ENCODE measurements at places on chromosomes 6 and 20.

GRCh38 chr6:40559056-40559455 is 28.1 kb downstream of the LRFN2 start:
- DNase-seq = no peak

DNA sequence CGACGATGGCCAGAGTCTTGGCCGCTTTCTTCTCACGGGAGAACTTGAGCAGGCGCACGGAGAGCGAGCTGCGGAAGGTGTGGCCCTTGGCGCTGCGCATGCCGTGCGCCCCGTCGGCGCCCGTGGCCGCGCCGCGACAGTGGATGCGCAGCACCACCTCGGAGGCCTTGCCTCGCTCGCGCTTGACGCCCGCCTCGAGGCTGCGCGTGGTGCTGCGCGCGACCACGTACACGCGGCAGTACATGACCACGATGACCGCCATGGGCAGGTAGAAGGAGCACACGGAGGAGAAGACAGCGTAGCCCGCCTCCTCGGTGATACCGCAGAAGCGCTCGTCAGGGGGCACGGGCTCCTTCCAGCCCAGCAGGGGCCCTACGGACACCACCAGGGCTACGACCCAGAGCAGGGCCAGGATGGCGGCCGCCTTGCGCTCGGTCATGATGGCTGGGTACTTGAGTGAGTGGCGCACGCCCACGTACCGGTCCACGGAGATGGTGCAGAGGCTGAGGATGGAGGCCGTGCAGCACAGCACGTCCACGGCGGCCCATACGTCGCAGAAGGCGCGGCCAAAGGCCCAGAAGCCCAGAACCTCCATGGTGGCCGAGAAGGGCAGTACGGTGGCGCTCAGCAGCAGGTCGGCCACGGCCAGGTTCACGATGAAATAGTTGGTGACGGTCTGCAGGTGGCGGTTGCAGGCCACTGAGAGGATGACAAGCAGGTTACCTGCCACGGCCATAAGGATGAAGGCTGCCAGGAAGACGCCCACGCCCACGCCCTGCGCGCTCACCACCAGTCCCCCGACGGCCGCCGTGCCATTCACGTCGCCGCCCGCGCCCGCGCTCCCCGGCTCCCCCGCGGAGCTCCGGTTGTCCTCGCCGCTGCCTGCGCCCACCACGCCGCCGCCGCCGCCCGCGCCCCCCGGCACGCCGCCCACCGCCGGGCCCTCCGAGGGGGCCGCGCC is 232.8 kb upstream of the RNF24 start:
- no peak for DNase-seq

DNA sequence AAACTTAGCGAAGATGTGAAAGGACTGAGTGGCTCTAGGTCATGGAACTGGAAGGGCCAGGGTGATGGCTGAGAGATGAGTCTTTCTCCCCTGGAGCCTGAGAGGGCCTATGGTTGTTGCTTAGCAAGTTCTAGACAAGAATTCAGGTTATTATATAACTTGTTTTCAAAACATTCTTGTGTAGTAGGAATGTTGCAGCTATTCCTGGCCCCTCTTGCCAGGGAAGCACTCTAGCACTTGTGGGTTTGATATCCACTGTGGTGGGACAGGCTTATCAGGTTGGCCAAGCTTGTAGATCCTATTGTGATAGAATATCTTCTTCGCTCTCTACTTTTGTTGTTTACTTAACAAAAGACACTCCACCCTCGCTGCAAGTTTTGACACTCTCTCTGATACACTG is 211.8 kb upstream of the CITED2 start:
- DNase-seq = no peak

DNA sequence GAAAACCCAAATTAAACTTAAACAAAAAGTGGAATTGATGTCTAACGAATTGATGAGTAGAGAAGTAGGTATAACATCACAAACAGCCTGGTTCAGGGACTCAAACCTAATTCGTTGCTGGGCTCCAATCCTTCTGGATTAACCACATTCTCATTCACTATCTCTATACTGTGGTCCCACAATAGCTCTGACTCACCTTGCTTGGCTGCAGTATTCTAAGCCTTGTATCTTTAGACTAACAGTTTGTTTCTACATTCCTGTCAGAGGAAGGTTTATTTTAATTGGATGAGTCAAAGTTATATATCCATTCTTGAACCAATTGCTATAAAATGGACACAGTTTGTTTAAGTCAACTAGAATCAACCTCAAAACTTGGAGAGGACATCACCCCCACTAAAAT is 530.5 kb upstream of the PTCHD4 start:
- no peak for DNase-seq

- DNase-seq = no peak
These were observed 47.5 kb downstream of the EYA4 start for GRCh38 chr6:133288662-133289061.

DNA sequence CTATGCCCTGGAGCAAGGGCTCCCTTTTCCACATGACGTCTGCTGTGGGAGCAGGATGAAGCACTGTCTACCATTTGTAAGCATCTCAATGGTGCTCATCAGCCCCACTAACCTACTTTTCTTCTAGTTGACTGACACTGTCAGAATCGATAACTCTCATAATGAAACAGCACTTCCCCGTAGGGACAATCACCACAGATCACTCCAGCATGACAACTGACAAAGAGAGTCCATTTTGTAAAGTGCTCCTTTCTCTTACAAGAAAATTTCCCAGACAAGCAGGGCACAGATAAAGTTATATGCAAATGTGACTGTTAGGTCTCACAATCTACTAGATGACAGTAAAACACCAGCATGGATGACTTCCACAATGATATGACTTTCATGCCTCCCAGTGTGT is 46.4 kb downstream of the HEBP2 start:
- DNase-seq = no peak

- peak; percentile 18 for DNase-seq
These were observed 32.4 kb downstream of the MDGA1 start for GRCh38 chr6:37665304-37665703.

GRCh38 chr20:63735859-63736718 is at the start of gene LIME1:
Gene LIME1 (plus strand): TSS chr20:63736664. CDS start chr20:63737550, 886 bp downstream.
- no peak for DNase-seq

GRCh38 chr6:155171109-155171746 is 92.6 kb upstream of the CLDN20 start:
- DNase-seq = no peak

DNA sequence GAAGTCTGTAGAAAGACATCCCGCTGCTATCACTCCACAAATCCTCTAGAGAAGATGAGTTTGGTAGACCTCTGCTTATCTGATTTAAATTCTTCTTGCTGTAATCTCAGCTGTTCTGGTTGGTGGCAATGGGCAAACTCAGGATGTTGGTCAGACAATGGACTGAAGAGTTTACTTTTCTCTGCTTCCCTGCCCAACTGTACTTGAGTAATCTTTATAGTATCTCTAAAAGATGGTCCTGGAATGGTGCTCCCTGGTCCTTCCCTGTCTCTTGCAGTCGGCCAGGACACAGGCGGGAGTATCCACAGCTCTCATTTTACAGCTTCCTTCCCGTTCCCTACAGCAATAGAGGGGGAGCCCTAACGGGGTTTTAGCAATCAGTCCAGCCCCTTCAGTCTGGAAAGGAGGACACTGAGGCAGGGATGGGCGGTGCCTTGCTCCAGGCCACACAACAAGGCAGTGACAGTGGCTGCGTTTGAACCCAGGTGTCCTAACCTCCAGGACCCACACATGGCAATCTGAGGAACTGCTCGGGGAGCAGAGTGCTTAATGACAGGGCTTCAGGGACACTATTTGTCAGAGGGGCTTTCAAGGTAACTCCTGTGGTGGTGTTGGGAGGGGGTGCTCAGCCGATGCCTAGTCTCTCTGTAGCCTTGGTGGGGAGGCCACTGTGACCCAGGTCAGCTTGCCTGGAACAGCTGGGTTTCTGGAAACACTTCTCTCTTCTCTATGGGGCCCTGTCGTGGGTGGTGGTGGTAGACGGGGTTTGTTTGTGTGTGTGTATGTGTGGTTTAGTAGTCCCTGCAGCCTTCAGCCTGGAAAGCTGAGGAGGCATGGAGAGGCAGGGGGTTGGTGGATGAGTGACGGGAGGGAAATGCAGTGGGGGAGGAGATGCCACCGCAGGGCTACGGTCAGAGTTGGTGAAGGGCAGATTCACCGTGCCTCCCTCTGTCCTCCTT is 9.5 kb upstream of the VEGFA start:
- DNase-seq = no peak

DNA sequence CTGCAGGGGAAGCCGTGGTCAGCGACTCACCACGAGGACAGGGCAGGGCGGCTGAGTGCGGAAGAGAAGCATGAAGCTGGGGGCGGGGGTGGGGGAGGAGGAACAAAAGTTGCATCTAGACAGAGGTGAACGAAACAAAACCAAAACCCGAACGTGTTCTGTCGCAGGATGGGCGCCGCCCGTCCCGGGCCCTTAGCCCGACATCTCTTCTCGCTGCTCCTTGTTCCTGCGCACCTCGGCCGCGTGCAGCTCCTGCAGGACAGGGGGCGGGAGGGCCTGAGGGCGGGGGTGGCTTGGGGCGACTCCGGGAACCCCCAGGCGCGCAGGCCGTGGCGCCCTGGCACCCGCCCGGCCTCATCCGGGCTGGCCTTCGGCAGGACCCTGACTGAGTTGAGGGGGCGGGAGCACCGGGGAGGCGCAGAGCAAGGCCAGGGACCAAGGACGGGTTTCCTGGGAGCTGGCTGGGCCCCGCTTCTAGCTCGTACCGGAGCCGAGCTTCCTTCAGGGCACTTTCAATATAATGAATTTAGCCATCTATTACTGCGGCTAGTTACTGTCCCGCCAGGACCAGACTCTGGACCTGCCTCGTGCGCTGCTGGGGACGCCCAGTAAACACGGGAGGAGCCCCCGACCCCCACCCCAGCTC is 12.0 kb downstream of the STMN3 start:
- no peak for DNase-seq

GRCh38 chr20:62309947-62310756 is 7.4 kb downstream of the ADRM1 start:
- DNase-seq = no peak

- DNase-seq = no peak
These were observed 27.6 kb downstream of the HCK start for GRCh38 chr20:32079655-32080109.

DNA sequence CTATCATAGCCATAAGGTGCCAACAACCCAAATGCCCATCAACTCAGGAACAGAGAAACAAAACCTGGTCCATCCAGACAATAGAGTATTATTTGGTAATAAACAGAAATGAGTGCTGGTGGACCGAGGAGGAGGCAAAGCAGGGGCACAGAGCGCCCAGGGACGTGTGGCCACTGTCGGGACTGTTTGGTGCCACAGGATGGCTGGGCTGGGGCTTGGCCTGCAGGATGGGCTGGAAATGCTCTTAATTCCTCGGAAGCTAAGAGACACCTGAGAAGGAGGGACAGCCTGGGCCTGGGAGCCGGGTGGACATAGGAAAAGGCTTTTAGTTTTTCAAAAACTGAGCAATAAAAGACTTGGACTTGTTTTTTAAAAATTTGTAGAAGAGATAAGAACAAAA is 216.4 kb downstream of the DLL1 start:
- no peak for DNase-seq

GRCh38 chr6:167898673-167899311 is 72.1 kb downstream of the AFDN start:
- DNase-seq = peak; percentile 17

- no peak for DNase-seq
These were observed 35.7 kb upstream of the ZMYND8 start for GRCh38 chr20:47392015-47392720.

GRCh38 chr20:35621560-35621946 is 5.9 kb downstream of the SPAG4 start:
- no peak for DNase-seq

DNA sequence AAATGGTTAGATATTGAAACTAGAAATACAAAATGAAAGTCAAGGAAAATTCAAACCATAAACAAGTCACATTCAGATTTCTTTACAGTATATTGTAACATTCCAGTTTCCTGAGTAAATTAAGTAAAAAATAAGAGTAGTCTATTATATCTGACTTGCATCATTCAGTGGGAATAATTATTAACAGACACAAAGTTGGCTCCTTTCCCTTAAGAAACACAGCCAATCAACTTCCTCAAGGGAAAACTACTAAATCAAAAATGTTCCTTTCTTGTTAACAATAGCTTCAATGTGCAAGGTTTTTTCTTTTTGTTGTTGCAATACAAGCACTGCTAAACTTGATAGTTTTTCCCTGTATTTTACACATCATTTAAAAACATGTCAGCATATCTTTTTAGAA is 33.2 kb downstream of the DNAAF9 start:
- DNase-seq = no peak

- no peak for DNase-seq
These were observed 94.8 kb upstream of the MYL9 start for GRCh38 chr20:36446557-36446956.

DNA sequence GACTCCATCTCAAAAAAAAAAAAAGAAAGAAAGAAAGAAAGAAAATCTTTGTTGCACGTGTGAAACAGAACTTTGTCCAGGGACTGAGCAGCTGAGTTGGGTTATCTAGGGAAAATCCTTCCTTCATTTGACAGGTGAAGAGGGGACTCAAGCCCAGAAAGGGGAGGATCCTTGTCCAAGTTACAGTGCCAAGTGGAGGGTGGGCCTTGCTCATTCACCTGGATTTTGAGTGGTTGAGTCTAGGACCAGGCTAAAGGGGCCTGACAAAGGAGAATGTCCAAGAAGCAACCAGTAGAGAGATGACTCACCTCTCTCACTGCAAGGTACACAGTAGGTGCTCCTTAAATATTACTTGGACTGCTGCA is 2.7 kb downstream of the TGIF2 start:
- no peak for DNase-seq

DNA sequence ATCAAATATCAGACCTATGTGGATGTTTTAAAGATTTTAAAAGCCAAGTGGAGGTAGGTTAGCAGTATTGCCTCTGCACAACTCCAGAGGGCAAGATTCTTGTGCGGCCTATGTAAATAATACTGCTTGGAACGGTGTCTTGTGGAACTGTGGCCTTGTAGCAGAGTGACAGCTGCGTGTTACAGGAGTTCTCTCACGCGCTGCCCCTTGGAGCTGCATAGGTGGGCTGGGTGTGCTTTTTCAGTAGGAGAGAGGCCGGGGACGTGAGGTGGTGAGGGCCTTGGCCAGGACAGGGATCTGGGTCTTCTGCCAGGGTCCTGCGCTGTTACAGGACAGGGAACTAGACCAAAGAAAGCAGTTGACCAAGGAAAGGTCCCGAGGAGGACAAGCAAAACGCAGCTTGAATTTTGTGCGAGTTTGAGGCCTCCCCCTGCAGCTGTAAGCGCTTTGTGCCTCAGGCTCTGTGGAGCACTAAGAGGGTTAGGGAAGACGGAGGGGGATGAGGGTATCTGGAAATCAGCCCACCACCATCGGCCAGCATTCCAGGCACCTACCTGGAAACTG is 1.5 kb downstream of the TMEM181 start:
- DNase-seq = no peak

GRCh38 chr6:143037470-143037869 is 23.2 kb upstream of the AIG1 start:
- no peak for DNase-seq

DNA sequence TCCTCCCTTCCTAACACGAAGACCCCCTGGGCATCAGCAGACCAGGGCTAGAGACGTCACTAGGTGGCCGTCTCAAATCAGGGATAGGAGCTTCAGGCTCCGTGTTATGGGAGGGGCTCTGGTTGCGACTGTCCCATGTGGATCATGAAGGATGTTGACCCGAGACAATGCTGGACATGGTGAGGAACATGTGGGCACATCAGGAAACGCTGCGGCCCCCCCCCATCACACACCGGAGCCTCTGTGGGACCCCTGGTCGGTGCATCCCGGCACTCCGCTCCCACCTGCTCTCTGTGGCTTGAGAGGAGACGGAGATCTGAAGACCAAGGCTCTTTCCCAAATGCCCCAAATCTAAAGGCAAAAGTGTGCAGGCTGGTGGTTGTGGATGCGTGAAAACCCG is 54.2 kb downstream of the DACT2 start:
- DNase-seq = no peak

- DNase-seq = no peak
These were observed 91.8 kb upstream of the CNKSR3 start for GRCh38 chr6:154602296-154602695.

GRCh38 chr20:15923030-15923776 is 650.0 kb downstream of the KIF16B start:
- DNase-seq = no peak
